ENCODE measurements at places on chromosomes 7 and 10.
A peak's percentile ranks its signal among the peaks of the same experiment; 100 is the strongest.

- peak; percentile 3 for DNase-seq
Measured at GRCh38 chr10:58291538-58292174, 22.7 kb downstream of the CISD1 start.

- DNase-seq, result no peak
Measured at GRCh38 chr10:76126607-76127527, 695.4 kb downstream of the LRMDA start.

GRCh38 chr10:48748573-48748972, 63.9 kb downstream of the WDFY4 start:
- no peak for DNase-seq

DNA sequence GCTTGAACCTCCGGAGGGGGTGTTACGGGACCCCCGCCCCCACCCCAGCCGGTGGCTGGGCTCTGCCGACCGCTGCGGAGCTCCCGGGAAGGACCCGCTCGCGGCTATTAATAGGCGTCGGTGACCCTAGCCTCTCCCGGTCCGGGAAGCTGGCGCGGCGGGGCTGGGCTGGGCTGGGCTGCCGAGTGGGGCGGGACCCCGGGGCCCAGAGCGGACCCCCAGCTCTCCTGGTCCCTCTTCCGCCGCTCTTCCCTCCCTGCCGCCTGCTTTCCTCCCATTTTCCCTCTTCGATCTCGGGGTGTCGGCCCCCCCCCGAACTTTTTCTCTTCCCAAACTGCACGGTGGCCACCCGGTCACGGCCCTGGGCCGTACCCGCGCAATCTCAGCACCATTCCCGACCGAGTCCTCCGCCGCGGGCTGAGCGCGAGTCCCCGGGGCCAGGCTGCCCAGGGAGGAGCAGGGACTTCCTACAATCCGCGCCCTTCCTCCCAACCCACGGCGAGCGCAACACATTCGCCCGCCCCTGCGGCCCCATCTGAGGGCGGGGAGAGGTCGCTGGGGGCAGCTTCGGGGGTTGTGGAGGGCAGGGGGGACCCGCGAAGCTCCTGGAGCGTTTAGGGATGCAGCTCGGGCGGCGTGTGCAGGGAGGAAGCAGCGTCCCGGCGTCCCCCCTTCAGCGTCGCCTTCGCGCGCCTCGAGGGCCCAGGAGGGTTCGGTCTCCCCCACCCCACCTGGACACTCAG, 3.1 kb upstream of the ELFN1 start:
- no peak for DNase-seq

DNA sequence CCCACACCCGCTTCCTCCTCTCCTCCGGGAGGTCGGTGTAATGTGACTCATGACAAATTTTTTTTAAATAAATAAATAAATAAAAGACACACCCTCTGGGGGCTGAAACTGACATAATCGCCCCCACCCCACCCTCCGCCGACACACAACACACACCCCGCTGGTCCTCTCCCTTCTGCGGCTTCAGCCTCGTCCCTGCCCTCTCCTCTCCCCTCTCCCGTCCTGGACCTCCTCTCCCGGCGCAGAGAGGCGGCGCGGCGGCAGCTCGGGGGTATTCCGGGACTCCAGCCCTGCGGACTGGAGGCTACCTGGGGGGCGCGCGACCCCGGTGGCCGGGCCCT, 686 bp downstream of the ABI1 start:
- DNase-seq, result no peak

DNA sequence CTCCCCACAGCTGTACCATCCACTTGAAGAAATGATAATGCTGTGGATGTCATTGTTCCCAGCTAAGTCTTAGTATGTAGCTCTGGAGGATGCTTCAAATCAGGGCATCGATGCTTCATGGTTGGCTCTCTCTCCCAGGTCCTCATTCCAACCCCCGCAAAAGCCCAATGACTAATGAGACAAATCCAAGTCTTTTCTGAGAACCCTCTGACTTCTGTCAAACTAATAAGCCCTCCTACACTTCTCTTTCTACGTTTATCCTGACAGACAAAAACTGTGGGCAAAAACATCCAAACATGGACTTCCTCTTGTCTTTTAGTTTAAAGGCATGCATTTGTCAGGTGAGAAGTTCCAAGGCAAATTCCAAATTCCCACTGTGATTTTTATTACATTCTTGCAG, 260.4 kb upstream of the TAC1 start:
- no peak for DNase-seq

GRCh38 chr7:30147785-30148184, 13.0 kb downstream of the MTURN start:
- DNase-seq, result no peak

GRCh38 chr10:132884691-132885271, 57.6 kb downstream of the CFAP46 start:
- no peak for DNase-seq

DNA sequence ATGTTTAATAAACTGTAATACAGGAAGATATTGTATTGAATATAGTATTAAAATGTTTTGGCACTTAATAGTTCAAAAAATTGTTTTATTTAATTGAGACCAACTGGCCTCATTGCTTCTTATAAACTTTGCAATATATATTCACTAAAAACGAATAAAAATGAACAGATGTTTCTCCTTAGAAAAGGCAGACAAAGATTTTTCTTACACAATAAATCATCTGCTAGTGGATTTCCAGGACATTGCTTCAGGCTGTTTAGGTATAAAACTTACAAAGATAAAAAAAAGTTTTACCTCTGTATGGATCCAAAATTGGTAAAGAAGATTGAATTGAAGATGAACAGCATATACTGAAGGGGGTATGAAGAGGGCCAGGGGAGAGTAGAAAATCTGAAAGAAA, 143.6 kb downstream of the AGMO start:
- no peak for DNase-seq

GRCh38 chr7:82442492-82443035, 1.0 kb downstream of the CACNA2D1 start:
- no peak for DNase-seq

DNA sequence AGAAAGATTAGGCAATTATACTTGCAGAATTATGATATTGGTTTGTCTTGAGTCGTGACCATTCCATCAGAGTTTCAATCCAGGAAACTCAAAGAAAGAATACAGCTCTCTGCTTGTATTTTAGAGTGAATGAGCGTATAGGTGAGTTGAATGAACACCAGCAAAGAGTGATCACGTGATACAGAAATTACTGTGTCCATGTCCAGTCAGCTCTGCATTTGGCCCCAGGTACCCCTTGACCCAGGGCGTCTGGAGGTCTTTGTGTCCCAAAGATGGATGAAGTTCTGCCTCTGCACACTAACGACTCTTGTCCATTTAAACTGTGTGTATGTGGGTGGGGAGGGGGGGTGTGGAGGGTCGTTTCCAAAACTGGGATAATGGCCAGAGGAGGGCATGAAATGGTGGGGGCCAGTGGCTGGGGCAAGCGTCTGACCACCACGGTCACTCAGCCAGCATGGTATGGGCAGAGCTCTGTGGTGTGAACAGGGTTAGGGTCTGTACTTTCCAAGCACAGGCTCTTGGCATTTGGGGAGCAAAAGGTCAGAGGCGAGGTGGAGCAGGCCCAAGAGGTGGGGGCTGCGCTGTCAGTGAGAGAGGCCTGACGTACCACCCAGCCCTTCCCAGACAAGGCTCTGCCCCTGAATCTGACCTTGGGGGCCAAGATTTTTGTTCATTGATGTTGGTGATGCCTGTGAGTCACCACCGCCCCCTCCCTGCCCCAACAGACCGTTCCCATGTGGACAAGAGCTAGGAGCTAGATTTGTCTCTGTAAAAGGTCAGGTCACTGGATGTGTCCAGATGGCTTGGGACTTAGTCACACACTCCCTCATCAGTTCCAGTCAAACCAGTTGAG, 1.4 kb downstream of the PTPRE start:
- DNase-seq, result no peak

DNA sequence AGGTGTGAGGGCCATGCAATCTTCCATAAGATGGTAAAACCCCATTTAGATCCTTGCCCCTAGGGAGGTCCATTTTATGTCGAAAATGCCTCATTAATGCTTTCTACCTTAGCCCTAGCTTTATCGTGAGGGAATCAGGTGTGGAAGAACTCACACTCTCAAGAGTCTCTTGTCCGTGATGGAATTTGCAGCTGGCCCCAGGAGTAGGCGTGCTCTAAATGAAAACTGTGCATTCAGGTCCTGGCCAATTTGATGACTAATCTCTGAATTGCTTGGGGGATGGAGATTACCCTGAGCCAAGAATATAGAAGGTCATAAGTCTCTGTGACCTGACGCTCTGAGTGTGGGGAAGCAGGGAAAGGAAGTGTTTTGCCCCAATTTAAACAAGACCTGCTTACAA, 6.6 kb downstream of the C10orf90 start:
- DNase-seq, result no peak

- no peak for DNase-seq
Measured at GRCh38 chr10:128527711-128528110, 401.5 kb upstream of the MKI67 start.

DNA sequence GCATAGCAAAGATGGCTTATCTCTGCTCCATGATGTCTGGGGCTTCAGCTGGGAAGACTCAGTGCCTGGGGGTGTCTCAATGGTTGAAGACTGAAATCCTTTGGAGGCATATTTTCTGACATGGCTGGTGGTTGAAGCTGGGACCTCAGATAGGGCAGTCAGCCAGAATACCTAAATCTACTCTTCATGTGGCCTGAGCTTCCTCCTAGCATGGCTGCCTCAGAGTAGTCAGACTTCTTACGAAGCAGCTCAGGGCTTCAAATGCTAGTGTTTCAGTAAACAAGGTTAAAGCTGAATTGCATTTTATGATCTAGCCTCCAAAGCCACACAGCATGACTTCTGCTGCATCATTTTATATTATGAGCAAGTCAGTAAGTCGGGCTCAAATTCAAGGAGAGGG, 2.6 kb upstream of the BRAF start:
- no peak for DNase-seq

DNA sequence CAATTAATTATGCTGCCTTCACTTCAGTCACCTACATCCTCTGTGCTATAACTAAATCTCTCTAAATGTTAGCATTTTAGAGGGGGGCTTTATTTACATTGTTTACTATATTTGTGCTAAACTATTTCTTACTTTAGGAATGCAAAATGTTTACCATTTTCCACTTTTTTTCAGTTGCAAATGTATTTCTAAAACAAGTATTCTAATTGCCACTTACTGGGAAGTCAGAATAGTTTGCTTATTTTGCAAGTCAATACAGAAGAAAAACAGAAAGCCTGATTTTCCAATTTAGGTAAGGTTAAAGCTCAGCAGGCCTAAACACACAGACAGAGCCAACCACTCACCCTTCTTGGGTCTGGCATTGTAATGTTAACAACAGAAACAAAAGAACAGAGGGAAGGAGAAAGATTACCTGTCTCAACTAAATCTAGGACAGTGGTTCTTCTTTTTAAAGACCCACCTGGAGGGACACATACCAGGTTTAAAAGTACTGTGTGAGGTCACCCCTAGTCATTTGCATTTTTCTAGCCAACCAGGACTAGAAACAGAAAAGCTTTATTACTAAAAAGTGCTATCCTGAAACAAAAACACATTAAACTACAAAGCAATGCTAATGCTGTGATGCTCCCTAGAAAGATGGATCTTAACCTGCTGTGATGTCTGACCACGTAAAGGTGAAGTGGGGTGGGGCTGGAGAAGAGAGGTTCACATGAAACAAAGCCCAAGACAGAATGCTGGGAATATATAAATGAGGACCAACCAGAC, 178.2 kb downstream of the SLC25A13 start:
- DNase-seq, result no peak

- no peak for DNase-seq
Measured at GRCh38 chr10:95796504-95796903, 40.5 kb downstream of the ENTPD1 start.

GRCh38 chr10:19570120-19570519, 246.1 kb upstream of the PLXDC2 start:
- DNase-seq, result no peak

- DNase-seq, result no peak
Measured at GRCh38 chr10:11144626-11145494, 127.2 kb downstream of the CELF2 start.

GRCh38 chr10:5106553-5106952, 12.3 kb downstream of the AKR1C3 start:
- DNase-seq, result no peak

DNA sequence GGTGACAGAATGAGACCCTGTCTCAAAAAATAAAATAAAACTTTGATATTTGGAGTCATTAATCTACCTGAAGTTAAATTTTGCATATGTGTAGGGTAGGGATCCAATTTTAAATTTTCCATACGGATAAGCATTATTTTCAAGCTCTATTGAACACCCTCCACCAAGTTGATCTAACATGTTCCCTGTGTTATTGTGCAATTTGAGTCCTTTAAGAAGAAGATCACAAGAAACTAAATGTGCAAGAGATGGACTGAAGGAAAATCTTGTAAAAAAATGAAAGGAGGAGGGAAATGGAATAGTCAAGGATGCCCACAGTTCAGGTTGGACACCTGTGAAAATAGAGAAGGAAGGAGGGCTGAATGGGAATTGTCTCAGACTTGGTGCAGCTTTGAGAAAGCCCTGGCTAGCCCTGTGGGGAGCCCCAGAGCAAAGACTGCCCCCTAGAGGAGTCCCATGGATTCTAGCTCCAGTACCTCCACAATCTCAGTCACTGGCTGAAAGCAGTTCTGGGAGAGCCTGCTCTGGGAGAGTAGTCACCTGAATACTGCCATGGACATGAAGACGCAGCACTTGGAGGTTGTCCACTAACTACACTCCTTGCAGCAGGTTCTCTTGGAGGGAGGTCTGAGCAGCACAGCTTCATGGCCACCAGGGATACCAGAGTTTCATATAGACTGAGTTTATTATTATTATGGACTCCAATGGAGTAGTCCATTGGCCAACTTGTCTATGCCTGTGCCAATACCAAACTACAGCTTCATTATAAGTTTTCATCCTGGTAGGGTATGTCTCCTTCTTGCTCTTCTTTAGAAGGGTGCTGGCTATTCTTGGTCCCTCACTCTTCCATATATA, 5.7 kb upstream of the TIAL1 start:
- DNase-seq, result no peak

DNA sequence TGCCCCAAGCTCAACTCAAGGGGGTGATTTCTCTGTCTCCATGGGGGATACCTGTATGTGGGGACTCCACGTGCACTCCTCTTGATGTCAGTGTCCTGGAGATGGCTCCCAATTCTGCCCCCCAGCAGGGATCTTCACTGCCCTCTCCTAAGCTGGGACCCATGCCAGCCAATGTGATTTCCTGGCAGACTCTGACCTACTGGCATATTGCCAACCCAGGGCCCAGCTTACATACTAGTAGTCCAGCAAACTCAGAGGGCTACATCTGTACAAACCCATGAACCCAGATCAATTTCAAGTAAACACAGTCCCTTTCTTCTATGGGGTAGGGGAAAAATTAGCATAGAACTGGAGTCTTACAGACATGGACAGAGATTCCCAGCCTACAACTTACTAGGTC, 26.2 kb upstream of the BMPR1A start:
- no peak for DNase-seq

DNA sequence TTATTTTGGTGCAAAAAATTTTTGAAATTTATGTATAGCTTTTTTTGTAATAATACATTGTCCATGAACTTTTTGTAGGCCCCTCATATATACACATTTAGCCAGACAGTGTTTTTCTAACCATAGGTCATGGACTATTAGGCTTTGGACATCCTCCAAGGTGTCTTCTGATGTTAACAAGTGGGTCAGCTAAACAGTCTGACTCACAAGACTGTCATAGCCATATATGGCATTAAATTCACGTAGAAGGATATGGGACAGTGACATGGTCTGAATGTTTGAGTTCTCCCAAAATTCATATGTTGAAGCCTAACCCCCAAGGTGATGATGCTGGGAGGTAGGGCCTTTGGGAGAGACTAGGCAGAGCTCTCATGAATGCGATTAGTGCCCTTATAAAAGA, 14.0 kb upstream of the NUB1 start:
- no peak for DNase-seq

GRCh38 chr10:103818765-103819374, 36.5 kb downstream of the SH3PXD2A start:
- DNase-seq, result no peak
